Activated CD8-positive, alpha-beta memory T cell treated with anti-CD3 and anti-CD28 coated beads for 1 hour (primary cell): ENCODE measurements at places on chromosomes 3 and 15.

DNA sequence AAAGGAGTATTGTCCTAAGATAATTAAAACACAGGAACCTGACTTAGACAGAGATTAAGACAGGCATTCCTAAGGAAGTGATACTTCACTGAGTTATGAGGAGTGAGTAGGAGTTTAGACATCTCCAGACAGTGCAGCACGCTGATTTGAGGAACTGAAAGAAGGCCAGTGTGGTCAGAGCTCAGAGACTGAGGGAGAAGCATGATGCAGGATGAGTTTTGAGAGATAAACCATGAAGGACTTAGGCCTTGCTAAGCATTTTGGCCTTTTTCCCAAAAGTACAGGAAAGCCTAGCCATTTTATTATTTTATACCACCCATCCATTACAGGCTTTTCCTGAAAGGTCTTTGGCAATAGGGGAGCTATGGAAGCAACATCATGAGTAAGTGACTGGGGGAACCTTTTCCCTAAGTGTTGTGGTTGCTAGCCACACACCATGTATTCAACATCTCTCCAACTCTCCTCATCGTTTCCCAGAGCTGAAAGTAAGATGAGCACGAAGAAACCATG is 375.6 kb upstream of the TPRG1 start:
- no peak for DNase-seq

DNA sequence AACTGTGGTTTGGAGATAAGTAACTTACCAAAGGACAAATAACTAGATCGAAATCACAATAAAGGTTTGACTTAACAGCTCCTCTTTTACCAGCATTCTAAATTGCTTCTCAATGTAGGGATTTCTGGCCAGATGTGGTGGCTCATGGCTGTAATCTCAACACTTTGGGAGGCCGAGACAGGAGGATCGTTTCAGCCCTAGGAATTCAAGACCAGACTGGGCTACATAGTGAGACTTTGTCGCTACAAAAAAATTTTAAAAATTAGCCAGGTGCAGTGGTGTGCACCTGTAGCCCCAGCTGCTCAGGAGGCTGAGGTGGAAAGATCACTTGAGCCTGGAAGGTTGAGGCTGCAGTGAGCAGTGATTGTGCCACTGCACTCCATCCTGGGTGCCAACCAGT is 17.4 kb upstream of the IGF2BP2 start:
- no peak for DNase-seq

- DNase-seq = no peak
These were observed 134.8 kb upstream of the ABI3BP start for GRCh38 chr3:101128001-101128400.

- DNase-seq = no peak
These were observed 126.7 kb upstream of the NR2E3 start for GRCh38 chr15:71683411-71684274.

DNA sequence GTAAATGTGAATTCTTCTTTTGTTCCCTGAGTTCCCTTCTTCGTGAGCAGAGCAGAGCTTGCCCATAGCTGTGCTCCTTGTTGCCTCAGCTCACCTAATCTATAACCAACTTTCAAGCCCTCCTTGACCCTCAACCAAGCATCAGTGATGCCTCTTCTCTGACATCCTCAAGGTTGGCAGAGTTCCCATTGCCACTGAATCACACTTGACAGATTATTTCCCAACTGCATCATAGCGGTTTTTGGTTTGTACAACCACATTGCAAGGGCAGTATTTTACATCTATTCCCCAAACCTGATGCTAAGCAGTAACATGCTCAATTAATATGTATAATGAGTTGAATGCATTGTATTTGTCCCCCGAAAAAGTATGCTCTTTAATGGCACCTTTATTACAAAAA is 133.0 kb upstream of the SNTN start:
- DNase-seq = no peak

DNA sequence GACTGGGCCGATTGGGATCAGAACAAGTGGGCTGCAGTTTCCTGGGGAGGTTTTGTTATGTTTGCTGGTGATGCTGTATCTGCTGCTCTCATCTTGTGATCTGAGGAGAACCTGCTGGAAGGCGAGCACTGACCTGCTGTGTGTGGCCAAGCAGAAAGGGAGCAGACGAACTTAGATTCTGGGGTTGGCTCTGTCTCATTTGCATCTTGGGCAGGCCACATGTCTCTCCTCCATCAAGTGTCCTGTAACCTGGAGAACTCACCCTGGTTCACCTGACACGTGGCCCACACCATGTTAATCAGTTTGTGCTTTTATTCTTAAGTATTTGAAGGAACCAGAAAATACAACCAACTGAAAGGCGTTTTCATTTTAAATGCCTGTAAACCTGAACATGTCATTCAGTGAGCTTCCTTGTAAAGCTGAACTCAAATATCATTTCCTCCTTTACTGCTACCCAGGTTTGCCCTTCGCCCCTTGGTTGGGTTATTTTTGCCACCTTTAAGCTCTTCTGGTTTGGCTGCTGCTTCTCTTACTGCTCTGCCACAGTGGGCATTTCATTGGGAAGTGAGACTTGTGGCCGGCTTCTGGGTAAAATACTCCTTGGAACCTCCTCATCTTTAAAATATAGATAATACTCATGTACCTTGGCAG is 33.5 kb upstream of the TRAK1 start:
- no peak for DNase-seq

DNA sequence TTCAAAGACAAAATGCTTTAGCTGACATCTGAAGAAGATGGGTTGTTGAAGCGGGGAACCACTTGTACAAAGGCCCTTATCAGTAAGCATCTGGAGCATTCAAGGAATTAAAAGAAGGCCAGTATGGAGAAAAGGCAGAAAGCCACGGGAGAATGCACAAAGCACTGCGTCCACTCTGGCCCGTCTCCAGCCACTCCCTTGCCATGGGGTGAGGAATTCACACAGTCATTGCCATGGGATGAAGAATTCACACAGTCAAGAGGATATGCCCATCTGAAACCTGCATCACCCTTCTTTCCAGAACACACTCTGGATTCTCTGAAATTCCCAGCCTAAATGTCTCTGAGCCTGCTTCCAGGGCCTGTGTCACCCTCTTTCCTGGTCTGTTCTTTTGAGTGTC is 26.7 kb upstream of the STAG1 start:
- DNase-seq = no peak

DNA sequence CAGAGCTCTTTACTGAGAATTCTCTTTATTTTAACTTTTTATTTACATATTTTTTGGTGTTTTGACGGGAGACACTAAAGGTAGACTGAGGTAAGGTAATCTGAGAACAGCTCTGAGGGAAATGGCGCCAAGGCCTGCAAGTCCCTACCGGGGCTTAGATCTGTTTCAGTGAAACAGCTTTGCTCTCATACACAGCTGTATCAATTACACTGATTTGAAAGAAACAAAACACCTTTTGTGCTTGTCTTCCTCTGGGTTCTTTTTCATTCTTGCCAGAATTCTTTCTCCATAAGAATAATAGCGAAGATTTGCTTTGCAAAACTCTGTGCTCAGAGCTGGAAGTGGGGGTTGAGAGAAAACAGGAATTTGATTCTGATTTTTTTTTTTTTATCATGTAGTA is 79.5 kb upstream of the PEX5L start:
- no peak for DNase-seq

DNA sequence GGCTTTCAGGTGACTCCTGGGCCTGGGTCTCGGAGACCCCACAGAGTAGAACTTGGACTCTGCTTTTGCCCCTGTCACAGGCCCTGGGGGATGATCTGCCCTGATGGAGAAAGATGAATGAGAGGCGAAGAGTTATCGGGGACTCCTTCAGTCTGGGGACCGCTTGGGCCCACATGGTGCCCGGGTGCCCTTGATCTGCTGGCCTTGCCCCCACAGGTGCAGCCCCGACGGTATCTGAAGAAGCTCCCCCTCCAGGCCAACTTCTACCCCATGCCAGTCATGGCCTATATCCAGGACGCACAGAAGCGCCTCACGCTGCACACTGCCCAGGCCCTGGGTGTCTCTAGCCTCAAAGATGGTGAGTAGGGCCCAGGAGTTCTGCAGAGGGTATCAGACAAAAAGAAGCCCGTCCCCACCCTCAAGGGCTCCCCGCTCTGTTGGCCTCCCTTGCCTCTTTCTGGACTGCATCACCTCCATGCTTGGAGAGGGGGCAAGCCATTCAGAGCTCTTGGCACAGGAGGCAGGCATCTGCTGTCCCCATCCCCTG is 10.4 kb downstream of the MAN2A2 start:
- DNase-seq = no peak

DNA sequence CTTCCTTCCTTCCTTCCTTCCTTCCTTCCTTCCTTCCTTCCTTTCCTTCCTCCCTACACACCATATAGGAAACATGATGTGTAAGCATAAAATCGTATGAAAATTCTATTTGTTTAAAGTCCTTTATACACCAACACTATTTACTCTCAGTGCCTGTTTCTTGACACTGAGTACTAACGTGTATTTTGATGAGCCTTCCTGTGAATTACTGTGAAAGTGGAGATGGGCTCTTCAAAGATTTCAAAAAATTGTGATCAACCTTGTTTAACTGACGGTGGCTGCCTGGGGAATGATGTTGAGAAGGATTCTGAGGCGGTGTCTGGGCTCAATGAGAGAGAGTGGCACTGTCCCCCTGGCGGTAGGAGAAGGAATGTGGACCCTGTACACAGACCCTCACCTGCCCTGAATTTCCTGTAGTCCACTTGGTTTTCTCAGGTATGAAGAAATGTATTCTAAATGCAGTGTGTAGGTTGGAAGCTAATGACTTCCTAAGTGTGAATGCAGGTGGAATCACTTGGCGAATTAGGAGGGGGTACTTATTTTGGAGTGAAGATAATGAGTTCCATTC is 237.9 kb downstream of the GAP43 start:
- DNase-seq = no peak

DNA sequence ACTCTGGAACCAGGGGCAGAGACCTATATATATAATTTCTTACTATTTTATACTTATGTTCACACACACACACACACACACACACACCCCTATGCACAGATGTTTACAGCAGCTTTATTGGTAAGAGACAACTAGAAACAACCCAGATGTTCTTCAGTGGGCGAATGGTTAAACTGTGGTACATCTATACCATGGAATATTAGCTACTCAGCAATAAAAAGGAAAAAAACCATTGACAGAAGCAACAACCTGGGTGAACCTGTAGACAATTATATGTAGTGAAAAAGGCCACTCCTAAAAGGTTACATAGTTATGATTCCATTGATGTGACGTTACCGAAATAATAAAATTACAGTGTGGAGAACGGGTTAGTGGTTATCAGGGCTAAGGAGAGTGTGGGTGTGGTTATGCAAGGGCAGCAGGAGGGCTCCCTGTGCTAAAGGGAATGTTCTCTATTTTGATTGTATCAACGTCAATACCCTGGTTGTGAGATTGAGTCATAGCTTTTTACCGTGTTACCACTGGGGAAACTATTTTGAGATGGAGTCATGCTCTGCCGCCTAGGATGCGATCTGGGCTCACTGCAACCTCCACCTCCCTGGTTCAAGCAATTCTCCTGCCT is 85.5 kb downstream of the FLNB start:
- DNase-seq = no peak

DNA sequence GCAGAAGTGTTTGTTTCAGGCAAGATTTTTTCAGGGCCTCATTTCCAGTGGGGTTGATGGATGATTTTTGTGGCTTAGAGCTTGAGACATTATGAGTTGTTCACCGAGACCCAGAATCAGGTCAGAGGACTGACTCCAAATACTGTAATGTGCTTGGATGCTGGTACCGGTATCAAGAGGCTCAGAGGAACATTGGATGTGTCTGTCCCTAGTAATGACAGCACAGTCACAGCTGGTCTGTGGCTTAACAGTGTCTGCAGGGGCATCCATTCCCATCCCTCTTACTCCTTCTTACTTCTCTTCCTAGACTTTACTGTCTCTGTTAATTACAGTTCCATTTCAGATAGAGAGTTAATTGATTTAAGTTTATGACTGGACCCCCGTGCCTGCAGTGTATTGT is 107.8 kb downstream of the PTPRG start:
- DNase-seq = no peak

GRCh38 chr3:128060473-128061381 is 8.5 kb downstream of the SEC61A1 start:
- DNase-seq = no peak
